Naive thymus-derived CD8-positive, alpha-beta T cell (primary cell): ENCODE measurements at places on chromosomes 13 and 19. TPM values are rescaled to one million over a fixed set of nuclear protein-coding genes. Genes with fewer than 3 reads are reported as not detected.

DNA sequence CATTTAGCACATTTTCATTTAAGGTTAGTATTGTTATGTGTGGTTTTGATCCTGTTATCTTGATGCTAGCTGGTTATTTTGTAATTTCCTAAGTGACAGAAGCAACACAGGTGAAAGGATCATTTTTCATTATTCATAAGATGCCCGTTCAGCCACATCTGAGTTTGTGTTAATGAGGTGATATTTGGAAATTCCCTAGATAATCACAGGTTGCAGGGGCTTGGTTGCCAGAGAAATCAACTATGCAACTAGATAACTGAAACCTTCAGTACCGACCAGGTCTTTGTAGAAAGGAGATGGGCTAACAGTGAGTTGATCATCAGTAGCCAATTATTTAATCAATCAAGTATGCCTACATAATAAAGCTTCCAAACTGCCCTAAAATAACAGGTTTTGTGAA, 121.3 kb upstream of the UFM1 start:
- H3K4me3 ChIP-seq: no peak overlapping the region
- H3K4me1 ChIP-seq: no peaks in the 10 kb centered on the region
- H3K27ac ChIP-seq: no peak overlapping the region
- peaks cover 3% of the 10 kb centered on the region for H3K36me3 ChIP-seq
- peaks cover 6% of the 10 kb centered on the region for H3K27me3 ChIP-seq
- no peak for DNase-seq

GRCh38 chr13:31827707-31828106, 88.4 kb downstream of the RXFP2 start:
- H3K4me1 ChIP-seq: no peaks in the 10 kb centered on the region
- no peaks in the 10 kb centered on the region for H3K36me3 ChIP-seq
- no peak for DNase-seq
- no peak overlapping the region for H3K4me3 ChIP-seq
- no peaks in the 10 kb centered on the region for H3K27me3 ChIP-seq

- H3K4me3 ChIP-seq: peak overlapping the region; percentile 87
- no peaks in the 10 kb centered on the region for H3K27me3 ChIP-seq
- H3K27ac ChIP-seq: peak overlapping the region; percentile 93
- H3K4me1 ChIP-seq: peaks cover 23% of the 10 kb centered on the region
- DNase-seq: no peak
Observed at GRCh38 chr19:46849610-46850009, 1.0 kb downstream of the AP2S1 start.

DNA sequence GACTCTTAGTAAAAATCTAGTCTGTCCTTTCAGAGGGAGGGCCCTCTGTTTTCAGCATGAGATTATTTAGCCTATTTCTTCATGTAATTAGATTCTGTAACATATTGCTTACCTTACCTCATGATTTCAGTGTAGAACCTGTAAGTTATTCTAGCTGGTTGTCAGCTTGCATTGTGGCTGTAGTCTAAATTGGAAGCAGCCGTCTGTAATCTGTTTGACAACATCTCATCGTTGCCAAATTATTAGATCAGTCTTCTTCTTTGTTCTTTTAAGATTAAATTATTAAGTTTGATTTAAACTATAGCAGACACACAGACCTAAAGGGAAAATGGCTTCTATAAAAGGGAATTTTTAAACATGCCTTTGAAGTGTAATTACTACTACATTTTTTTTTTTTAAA, 34.8 kb downstream of the SLAIN1 start:
- H3K27ac ChIP-seq: no peak overlapping the region
- H3K36me3 ChIP-seq: peaks cover 6% of the 10 kb centered on the region
- no peaks in the 10 kb centered on the region for H3K27me3 ChIP-seq
- H3K4me3 ChIP-seq: no peak overlapping the region

GRCh38 chr19:16025108-16026101, 50.9 kb upstream of the TPM4 start:
- DNase-seq: no peak
- no peaks in the 10 kb centered on the region for H3K27me3 ChIP-seq
- no peak overlapping the region for H3K27ac ChIP-seq

- no peaks in the 10 kb centered on the region for H3K27me3 ChIP-seq
- no peak for DNase-seq
- peaks cover 46% of the 10 kb centered on the region for H3K36me3 ChIP-seq
- peaks cover 84% of the 10 kb centered on the region for H3K4me1 ChIP-seq
- H3K4me3 ChIP-seq: no peak overlapping the region
Observed at GRCh38 chr13:114164681-114165429, 14.2 kb upstream of the CFAP97D2 start.

- H3K27ac ChIP-seq: no peak within 1 kb of the TSS
- H3K27me3 ChIP-seq: peaks cover 4% of the 10 kb centered on the region
- peaks cover 4% of the 10 kb centered on the region for H3K4me1 ChIP-seq
- H3K36me3 ChIP-seq: no peaks in the 10 kb centered on the region
- DNase-seq: no peak
Observed at GRCh38 chr19:2867025-2867991, at the start of gene ZNF556. TSS of gene ZNF556 (plus strand) at chr19:2867335. CDS start at chr19:2867422, 87 bp downstream.

GRCh38 chr13:32179708-32180107, 135.5 kb downstream of the ZAR1L start:
- H3K4me3 ChIP-seq: no peak overlapping the region
- no peaks in the 10 kb centered on the region for H3K36me3 ChIP-seq
- H3K4me1 ChIP-seq: no peaks in the 10 kb centered on the region
- no peak for DNase-seq

GRCh38 chr13:51737609-51738008, 66.4 kb downstream of the DHRS12 start:
- no peak for DNase-seq
- H3K27ac ChIP-seq: no peak overlapping the region
- peaks cover 16% of the 10 kb centered on the region for H3K4me1 ChIP-seq
- no peaks in the 10 kb centered on the region for H3K27me3 ChIP-seq

GRCh38 chr13:33150662-33151061, 134.4 kb downstream of the KL start:
- DNase-seq: no peak
- H3K4me3 ChIP-seq: no peak overlapping the region
- no peaks in the 10 kb centered on the region for H3K36me3 ChIP-seq
- H3K27me3 ChIP-seq: peaks cover 4% of the 10 kb centered on the region
- H3K4me1 ChIP-seq: no peaks in the 10 kb centered on the region

DNA sequence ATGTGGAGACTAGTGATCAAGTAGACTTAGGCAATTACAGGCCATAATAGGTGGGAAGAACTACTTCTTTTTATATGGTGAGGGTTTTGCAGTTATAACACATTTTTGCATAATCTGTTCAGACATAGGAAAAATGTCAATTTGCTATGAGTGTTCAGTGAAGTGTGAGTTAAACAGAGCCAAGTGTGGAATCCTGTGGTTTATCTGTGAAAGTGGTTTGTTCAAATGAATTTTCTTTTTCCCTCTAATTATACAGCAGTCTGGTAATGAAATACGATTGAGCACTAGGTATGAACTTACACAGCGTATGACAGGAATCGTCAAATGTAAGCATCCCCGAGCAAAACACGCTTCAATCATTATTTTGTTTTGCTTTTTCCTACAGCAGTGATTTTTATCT, 178.3 kb downstream of the STK24 start:
- H3K36me3 ChIP-seq: no peaks in the 10 kb centered on the region
- no peak overlapping the region for H3K4me3 ChIP-seq
- no peak overlapping the region for H3K27ac ChIP-seq
- DNase-seq: no peak
- H3K4me1 ChIP-seq: no peaks in the 10 kb centered on the region

DNA sequence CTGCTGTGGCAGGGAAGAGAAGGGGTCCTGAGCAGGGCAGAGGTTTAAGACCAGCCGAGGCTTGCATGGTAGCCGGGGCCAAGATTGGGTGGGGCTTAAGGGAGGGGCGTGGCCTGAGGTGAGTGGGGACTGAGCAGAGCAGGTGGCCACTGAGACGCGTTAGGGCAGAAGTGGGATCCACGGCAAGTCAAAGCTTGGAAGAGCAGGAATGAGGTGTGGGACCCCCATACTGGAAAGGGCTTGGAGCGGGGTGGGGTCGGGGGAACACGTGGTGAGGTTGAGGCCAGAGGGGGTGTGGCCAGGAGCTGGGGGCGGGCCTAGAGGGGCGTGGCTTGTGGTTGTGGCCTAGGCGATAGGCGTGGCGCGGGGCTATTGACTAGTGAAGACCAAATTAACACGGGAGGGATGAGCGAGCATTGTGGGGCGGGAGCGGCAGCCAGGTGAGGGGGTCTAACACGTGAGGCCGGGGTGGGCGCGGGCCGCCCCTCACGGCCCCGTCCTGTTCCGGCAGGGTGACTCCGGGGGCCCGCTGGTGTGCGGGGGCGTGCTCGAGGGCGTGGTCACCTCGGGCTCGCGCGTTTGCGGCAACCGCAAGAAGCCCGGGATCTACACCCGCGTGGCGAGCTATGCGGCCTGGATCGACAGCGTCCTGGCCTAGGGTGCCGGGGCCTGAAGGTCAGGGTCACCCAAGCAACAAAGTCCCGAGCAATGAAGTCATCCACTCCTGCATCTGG, 3.3 kb downstream of the CFD start:
- peaks cover 6% of the 10 kb centered on the region for H3K36me3 ChIP-seq
- DNase-seq: peak; percentile 71
- peak overlapping the region; percentile 83 for H3K4me3 ChIP-seq
- H3K27ac ChIP-seq: peak overlapping the region; percentile 78
- H3K27me3 ChIP-seq: peaks cover 8% of the 10 kb centered on the region
- H3K4me1 ChIP-seq: peaks cover 14% of the 10 kb centered on the region

GRCh38 chr13:93378184-93378583, 151.6 kb downstream of the GPC6 start:
- no peaks in the 10 kb centered on the region for H3K4me1 ChIP-seq
- H3K27me3 ChIP-seq: no peaks in the 10 kb centered on the region
- H3K4me3 ChIP-seq: no peak overlapping the region
- no peaks in the 10 kb centered on the region for H3K36me3 ChIP-seq
- no peak for DNase-seq
- H3K27ac ChIP-seq: no peak overlapping the region

DNA sequence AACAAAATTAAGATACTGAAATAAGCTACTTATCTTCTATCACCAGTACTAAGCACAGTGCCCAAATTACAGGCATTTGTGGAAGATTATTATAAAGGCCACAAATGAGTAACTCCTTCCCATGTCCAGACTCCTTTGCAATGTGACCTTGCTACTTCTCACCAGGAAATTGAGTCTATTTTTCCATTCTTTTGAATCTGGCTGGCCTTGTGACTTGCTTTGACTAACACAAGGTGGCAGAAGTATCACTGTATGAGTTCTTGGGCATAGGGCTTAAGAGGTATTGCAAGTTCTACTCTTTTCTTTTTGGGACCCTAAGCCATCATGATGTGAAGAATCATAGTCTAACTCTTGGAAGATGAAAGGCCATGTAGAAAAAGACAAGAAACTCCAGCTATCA, 49.9 kb downstream of the UGGT2 start:
- H3K36me3 ChIP-seq: no peaks in the 10 kb centered on the region
- peaks cover 3% of the 10 kb centered on the region for H3K27me3 ChIP-seq

- H3K4me3 ChIP-seq: no peak overlapping the region
- H3K27ac ChIP-seq: no peak overlapping the region
- H3K36me3 ChIP-seq: peaks cover 43% of the 10 kb centered on the region
Observed at GRCh38 chr13:41615528-41615855, 158.1 kb downstream of the RGCC start.

PDE4C gene
- total RNA-seq: not detected

GPR32 gene
- not detected for total RNA-seq

PTPRS gene
- 8.9 TPM for total RNA-seq

LILRA2 gene
- 0.38 TPM for total RNA-seq

PPFIA3 gene
- total RNA-seq: 4.7 TPM

CEACAM20 gene
- total RNA-seq: not detected

ZNF320 gene
- 25.8 TPM for total RNA-seq

CNFN gene
- total RNA-seq: not detected
